ENCODE measurements at places on chromosomes 4 and X. TPM values are rescaled to one million over a fixed set of nuclear protein-coding genes. Genes with fewer than 3 reads are reported as not detected.

Gene SOX3
- total RNA-seq: not detected

GRCh38 chr4:17504081-17504480 is 7.8 kb downstream of the QDPR start:
- DNase-seq: no peak

DNA sequence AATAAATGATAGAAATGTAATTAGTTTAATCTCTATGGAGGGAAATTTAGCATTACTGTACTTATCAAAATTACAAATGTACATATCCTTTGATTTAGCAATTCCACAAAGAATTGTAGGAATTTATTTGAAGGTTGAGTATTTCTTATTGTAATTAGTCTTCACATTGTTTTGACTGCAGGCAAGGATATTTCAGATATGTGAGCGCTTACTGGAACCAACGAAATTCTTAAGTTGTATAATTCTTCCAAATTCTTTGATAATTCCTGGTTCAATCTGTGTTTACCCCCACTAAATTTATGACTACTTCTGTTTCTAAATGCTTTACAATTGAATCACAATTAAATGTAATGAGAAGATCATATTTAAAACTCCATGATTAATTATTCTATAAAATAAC is 26.9 kb upstream of the WWC2 start:
- DNase-seq: no peak

- DNase-seq: peak; percentile 69
Observed at GRCh38 chr4:30717208-30718020, 2.8 kb upstream of the PCDH7 start.

GRCh38 chr4:103996637-103997036 is 276.9 kb upstream of the TACR3 start:
- DNase-seq: peak; percentile 40

DNA sequence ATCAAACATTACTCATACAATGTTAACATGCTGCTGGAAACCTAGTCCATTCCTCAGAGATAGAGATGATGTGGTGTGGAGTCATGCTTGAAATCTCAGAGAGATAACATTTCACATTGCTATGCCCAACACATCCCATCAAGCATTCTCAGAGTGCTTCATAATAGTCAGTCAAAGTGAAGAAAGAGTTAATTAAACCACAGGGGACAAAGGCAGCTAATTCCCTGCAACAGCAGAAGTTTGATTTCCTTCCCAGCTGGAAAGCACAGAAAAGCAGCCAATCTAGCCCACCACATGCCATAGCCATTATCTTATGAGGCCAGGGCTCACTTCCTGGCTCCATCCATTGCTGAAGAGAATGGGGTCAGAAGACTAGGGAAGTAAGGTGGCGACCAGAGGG is 8.9 kb downstream of the KDR start:
- DNase-seq: no peak

- DNase-seq: no peak
Observed at GRCh38 chr4:105588252-105588651, 35.8 kb downstream of the ARHGEF38 start.

DNA sequence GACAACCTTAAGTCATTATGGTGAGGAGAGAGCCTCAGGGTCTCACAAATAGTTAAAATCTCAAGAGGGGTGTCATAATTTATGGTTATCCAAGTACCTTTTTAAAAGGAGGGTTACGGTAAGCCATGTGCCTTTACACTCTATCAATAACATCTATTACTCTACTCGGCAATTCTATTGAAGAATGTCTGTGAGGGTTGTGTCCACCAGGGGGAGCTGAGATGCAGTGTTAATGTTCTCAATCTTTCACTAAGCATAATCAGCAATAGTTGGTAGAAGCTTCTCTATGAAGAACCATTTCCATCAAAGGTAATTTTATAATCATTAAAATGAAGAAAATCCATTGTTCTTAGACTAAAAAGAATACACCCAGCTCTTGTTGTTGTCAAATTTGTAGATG is 457.4 kb downstream of the CENPC start:
- peak; percentile 78 for DNase-seq

Gene TMEM35A
- total RNA-seq: not detected

DNA sequence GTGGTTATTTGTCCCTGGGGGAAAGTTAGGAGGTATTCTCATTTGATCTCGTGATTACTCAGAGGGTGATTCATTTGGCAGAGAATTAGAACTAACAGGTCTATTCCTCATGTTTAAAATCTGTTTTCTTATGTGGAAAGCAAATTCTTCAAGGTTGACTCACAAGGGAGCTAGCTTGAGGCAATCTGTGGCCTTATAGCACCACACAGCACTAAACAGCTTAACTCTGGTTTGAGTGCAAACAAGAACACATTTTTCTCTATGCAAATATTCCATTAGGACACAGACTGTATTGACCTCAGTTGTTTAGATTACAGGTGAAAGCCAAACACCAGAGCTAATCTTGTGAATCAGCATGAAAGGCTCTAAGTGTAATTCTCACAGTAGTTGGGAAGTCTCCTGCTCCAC is 694.4 kb upstream of the POU3F4 start:
- peak; percentile 78 for DNase-seq

GRCh38 chrX:125319646-125320521 is at the start of gene TEX13C:
Gene TEX13C, plus strand, starts transcription at chrX:125319871. Its CDS starts 249 bp downstream, at chrX:125320120.
- DNase-seq: no peak

- DNase-seq: peak; percentile 82
Observed at GRCh38 chrX:16882702-16883486, 12.7 kb upstream of the RBBP7 start.

- DNase-seq: no peak
Observed at GRCh38 chr4:79983431-79983830, 89.6 kb downstream of the ANTXR2 start.

- no peak for DNase-seq
Observed at GRCh38 chr4:40827758-40828157, 78.0 kb downstream of the NSUN7 start.

GRCh38 chr4:16772366-16772850 is 126.0 kb downstream of the LDB2 start:
- no peak for DNase-seq

GRCh38 chrX:30883138-30883537 is 5.9 kb downstream of the TAB3 start:
- no peak for DNase-seq

DNA sequence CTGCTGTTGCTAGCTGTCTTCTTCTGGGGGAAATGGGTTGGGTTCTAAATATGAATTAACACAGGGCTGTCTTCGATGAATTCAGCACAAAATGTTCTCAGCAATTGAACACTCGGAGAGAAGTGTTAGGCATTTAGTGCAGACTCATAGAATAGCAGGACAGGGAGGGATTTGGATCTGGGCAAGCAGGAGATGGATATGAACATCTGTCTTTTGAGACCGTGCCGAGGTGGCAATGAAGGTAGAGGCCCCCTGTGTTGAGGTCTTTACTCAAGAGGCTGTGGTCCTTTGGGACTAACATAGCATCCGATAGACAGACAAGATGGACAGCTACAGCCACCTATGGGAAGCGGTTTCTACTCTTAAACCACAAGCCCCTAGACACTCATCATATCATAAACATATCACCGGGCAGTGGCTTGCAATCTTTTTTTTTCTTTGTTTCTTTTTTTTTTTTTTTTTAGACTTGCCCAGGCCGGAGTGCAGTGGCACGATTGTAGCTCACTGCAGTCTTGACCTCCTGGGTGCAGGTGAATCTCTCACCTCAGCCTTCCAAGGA is 6.7 kb downstream of the CD99 start:
- no peak for DNase-seq

- no peak for DNase-seq
Observed at GRCh38 chrX:37476571-37477170, 94.8 kb upstream of the LANCL3 start.

DNA sequence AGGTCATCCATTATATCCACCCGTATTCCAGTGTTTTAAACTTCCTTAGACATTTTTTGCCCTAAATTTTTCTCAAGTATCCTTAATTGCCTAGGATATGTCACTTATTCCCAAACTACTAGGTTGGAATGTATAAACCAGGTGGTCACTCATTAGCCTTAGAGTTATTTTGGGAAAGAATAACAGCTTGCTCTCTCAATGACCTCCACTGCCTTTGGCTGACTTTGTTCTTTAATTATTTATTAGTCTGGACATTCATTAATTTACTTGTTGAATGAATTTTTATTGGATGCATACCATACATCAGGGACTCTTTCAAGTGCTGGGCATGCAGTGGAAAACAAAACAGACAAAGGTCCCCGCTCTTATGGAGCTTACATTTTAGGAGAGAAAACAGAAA is 609.3 kb upstream of the IGFBP7 start:
- no peak for DNase-seq

Gene ARHGEF6
- not detected for total RNA-seq

DNA sequence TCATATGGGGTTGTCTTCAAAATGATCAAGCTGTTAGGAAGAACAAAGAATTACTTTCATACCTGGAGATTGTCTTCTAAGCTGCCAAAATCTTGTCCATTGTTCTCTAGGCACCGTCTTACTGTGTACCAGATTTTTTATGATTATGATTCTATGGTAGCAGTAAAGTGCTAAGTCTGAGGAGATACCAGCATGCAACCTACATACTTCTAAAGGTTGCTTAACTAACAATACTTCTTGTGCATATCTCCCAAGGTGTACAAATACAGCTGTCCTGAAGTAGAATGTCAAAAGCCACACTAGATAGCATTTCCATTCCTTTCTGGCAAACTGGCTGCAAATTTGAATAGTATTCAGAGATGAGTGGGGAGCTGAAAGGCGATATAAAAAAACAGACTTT is 62.6 kb upstream of the FBXW7 start:
- DNase-seq: no peak

- no peak for DNase-seq
Observed at GRCh38 chr4:138734746-138735145, 280.8 kb upstream of the NOCT start.

Gene TET2
- total RNA-seq: 5.2 TPM

GRCh38 chr4:68466751-68467150 is 19.5 kb downstream of the TMPRSS11E start:
- DNase-seq: no peak

Gene DNASE1L1
- total RNA-seq: 114 TPM

DNA sequence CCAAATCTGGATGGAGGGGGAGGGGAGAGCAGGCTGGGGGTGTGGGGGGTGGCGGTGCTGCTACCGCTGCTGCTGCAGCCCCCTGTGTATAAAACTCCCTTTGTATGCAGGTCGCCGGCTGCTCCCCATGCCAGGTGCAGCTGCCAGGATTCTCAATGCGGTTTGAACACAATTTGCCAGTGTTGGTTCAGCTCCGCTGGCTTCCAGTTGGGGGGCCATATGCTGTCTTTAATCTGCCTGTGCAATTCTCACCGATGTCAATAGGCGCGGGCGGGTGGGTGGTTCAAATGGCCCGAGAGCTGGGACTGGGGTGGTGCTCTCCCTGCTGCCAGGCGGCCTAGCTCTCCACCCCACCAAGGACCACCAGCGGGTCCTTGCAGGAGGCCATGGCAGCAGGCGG is 257.6 kb downstream of the BCOR start:
- no peak for DNase-seq

- DNase-seq: no peak
Observed at GRCh38 chr4:28177641-28178040, 1317.0 kb downstream of the STIM2 start.

All from HT-29 (cell line).